ENCODE measurements at places on chromosomes 16 and 17.

DNA sequence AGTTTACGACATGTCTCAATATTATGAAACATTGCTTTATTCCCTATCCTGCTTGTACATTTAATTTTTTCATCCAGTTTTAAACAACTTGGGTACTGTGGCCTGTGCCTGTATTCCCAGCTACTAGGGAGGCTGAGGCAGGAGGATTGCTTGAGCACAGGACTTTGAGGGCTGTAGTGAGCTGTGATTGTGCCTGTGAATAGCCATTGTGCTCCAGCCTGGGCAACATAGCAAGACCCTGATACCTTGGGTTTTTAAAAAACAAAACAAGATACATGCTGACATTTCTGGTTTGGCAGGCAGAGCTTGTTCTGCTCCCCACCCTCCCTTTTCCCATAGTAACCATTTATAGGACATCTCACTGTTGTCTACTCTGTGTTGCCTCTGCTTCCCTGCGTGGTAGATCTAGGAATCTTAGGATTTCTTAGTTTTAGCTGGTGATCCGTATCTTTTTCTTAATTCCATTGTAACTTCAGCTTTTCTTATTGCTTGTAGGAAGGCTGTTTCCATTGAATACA lies 35.6 kb downstream of the TENT4B start:
- no peak for DNase-seq
- H3K4me1 ChIP-seq, result peaks cover 20% of the 10 kb centered on the region
- H3K36me3 ChIP-seq, result no peaks in the 10 kb centered on the region
- H3K4me3 ChIP-seq, result no peak overlapping the region
- no peaks in the 10 kb centered on the region for H3K27me3 ChIP-seq

DNA sequence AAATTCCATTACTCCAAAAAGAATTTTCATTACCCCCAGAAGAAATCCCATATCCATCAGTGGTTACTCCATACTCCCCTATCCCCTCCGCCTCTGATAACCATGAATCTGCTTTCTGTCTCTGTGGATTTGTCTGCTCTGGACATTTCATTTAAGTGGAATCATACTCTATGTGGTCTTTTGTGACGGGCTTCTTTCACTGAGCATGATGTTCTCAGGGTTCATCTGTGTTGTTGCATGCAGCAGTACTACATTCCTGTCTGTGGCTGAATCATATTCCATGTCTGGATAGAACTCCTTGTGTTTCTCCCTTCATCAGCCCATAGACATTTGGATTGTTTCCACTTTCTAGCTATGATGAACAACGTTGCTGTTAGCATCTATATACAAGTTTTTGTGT lies 59.5 kb upstream of the IRX3 start:
- H3K27me3 ChIP-seq, result no peaks in the 10 kb centered on the region
- DNase-seq, result no peak
- no peaks in the 10 kb centered on the region for H3K4me1 ChIP-seq
- H3K4me3 ChIP-seq, result no peak overlapping the region

DNA sequence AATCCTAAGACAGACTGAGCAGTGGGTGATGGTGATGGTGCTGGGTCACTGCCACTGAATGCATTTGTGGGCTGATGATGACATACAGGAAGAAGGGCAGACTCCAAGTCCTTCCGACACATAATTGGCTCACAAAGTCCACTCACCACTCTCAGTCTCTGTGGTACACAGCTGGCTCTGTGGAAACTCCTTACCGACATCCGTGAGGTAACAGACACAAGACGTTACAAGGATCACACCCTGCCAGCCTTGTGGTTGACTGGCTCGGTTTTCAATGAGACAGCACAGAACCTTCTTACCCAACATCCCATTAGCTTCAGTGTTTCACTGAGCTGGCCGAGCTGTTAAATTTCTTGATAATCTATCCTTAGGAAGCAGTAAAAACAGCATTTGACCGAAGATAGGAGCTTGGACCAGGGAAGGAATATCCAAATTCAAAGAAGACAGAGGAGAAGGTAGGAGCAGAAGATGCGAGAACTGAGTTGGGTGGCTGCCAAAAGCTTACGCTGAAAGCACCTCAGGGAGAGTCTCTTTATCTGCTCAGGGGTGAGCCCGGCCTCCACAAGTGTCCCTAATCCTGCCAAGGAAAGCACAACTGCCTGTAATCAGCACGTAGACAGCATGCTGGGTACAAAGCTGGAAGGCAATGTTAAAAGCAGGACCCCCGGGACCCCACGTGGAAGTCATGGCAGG lies 5.5 kb upstream of the MXRA7 start:
- peaks cover 63% of the 10 kb centered on the region for H3K36me3 ChIP-seq
- H3K4me3 ChIP-seq, result no peak overlapping the region
- peak; percentile 71 for DNase-seq
- H3K4me1 ChIP-seq, result peaks cover 37% of the 10 kb centered on the region
- peak overlapping the region; percentile 53 for H3K27ac ChIP-seq
- no peaks in the 10 kb centered on the region for H3K27me3 ChIP-seq

- H3K4me1 ChIP-seq, result peaks cover 17% of the 10 kb centered on the region
- DNase-seq, result no peak
- no peaks in the 10 kb centered on the region for H3K27me3 ChIP-seq
- no peak overlapping the region for H3K4me3 ChIP-seq
- H3K36me3 ChIP-seq, result peaks cover 68% of the 10 kb centered on the region
- no peak overlapping the region for H3K27ac ChIP-seq
Observed at GRCh38 chr17:7496470-7497183, 12.5 kb downstream of the POLR2A start.

- no peaks in the 10 kb centered on the region for H3K4me1 ChIP-seq
- H3K4me3 ChIP-seq, result no peak overlapping the region
- no peaks in the 10 kb centered on the region for H3K27me3 ChIP-seq
- DNase-seq, result no peak
- no peak overlapping the region for H3K27ac ChIP-seq
Observed at GRCh38 chr17:43315369-43315768, 81.6 kb upstream of the RNU2-1 start.

DNA sequence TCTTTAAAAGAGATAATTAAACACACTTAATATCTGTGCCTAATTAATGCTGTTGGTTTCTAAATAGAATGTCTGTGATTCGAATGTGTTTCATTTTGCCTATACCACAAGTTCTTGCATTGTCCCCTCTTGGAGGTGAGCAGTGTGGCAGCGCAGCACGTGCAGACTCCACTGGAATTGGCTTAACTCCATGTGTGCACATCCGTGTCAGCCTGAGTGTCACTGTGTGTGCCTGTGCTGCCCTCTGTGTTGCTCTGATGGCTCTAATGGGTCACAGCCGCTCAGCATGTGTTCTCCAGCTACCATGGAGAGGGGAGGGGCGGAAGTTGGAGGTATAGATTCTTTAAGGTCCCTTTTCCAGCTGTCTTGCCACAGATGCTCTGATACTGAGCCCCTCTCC lies 226.6 kb downstream of the SPECC1 start:
- H3K36me3 ChIP-seq, result no peaks in the 10 kb centered on the region
- peaks cover 19% of the 10 kb centered on the region for H3K4me1 ChIP-seq

- H3K27ac ChIP-seq, result no peak overlapping the region
- no peaks in the 10 kb centered on the region for H3K27me3 ChIP-seq
- no peak for DNase-seq
- peaks cover 13% of the 10 kb centered on the region for H3K36me3 ChIP-seq
- H3K4me3 ChIP-seq, result no peak overlapping the region
- no peaks in the 10 kb centered on the region for H3K4me1 ChIP-seq
Observed at GRCh38 chr17:19671433-19671832, 22.9 kb downstream of the ALDH3A2 start.

- no peak overlapping the region for H3K4me3 ChIP-seq
- no peaks in the 10 kb centered on the region for H3K27me3 ChIP-seq
- H3K27ac ChIP-seq, result no peak overlapping the region
- H3K4me1 ChIP-seq, result peaks cover 23% of the 10 kb centered on the region
- no peaks in the 10 kb centered on the region for H3K36me3 ChIP-seq
Observed at GRCh38 chr16:2270588-2271470, 2.9 kb upstream of the RNPS1 start.

DNA sequence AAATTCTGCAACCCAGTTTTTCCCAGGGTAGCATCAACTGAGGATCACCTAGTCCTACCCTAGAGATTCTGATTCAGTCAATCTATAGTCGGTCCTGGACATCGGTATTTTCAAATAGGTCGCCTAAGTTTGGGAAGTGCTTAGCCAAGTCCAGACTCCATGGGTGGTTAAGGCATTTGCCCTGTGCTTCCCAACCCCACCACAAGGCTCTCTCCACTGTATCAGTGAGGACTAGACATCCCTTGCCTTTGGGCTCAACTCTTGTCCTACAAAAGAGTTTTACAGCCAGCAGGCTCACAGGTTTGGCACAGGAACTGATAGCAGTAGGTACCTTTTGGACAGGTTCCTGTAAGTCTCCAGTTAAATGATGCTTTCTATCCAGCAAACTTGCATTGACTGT lies 13.8 kb downstream of the HYDIN start:
- no peak overlapping the region for H3K4me3 ChIP-seq
- H3K27me3 ChIP-seq, result no peaks in the 10 kb centered on the region
- no peak overlapping the region for H3K27ac ChIP-seq

DNA sequence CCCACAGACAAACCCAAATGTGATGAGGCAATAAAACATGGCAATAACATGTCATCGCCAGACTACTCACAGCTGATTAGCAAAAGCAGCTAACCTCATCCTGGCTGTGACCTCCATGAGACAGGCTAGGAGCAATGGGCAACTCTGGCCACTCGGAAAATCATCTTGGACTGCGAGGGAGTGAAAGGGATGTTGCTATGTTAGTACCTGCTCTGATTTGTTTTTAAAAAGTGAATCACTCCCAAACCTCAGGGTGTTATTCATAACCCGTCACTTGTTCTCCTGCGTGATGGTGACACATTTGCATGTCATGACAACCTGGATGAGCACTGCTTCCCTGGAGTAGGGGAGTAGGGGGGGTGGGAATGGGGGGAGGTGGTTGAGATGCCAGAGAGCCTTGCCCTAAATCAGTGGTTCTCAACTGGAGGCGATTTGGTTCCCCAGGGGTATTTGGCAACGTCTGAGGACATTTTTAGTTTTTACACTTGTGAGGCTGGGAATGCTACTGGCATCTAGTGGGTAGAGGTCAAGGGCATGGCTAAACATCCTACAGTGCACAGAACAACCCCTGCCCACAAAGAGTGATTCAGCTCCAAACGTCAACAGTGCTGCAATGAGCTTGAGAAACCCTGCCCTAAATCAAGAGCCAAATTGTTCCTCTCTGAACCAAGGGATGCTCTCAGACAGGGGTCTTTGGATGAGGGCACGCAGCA lies 241.7 kb downstream of the SOX9 start:
- H3K36me3 ChIP-seq, result no peaks in the 10 kb centered on the region
- H3K4me3 ChIP-seq, result no peak overlapping the region
- no peaks in the 10 kb centered on the region for H3K27me3 ChIP-seq

GRCh38 chr17:7878234-7878633 lies 10.4 kb upstream of the CHD3 start:
- peaks cover 36% of the 10 kb centered on the region for H3K4me1 ChIP-seq
- no peak overlapping the region for H3K27ac ChIP-seq
- H3K36me3 ChIP-seq, result peaks cover 14% of the 10 kb centered on the region
- H3K27me3 ChIP-seq, result no peaks in the 10 kb centered on the region
- DNase-seq, result no peak

DNA sequence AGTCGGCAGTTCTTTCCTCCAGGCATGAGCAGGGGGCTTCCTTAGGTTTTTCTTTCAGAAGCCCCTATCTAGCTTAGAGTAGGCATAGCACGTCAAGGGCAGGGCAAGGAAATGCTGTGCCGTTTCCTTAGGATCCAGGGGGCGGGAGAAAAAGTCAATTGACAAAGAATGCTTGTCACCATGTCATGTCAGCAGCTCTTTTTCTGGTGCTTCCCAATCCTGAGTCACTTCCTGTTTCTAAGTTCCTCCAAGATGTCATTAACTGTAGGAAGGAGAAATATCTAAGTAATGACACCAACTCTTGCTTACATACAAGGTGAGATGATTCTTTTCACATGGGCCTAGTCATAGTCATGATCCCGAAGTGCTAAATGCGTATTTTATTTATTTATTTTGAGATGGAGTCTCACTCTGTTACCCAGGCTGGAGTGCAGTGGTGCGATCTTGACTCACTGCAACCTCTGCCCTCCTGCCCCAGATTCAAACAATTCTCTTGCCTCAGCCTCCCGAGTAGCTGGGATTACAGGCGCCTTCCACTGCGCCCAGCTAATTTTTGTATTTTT lies 35.2 kb downstream of the GJC1 start:
- no peaks in the 10 kb centered on the region for H3K36me3 ChIP-seq
- H3K27me3 ChIP-seq, result no peaks in the 10 kb centered on the region
- no peak for DNase-seq
- H3K4me3 ChIP-seq, result no peak overlapping the region
- no peak overlapping the region for H3K27ac ChIP-seq
- H3K4me1 ChIP-seq, result no peaks in the 10 kb centered on the region
